Left hindlimb (tissue), 1 donor: ENCODE measurements at places on chromosomes 3 and 15.
A peak's percentile ranks its signal among the peaks of the same experiment; 100 is the strongest.

GRCh38 chr3:71376503-71376902, 207.0 kb downstream of the FOXP1 start:
- DNase-seq, result no peak

DNA sequence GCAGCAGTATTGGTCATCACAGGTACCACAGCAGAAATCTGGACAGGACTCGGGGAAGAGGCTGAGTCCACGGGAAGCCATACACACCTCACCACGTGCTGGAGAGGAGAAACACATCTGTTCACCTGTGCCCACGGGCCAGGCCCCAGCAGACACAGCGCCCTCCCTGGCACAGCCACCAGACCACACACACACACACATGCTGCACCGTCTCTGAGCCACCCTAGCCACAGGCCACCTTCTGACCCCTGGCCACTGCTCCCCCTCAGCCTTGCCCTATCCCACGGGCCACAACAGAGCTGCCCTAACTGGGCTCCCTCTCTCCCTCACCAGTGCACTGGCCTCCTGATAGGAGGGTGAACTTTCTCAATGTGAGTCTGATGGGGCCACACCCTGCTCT, 2.8 kb downstream of the SHISA5 start:
- no peak for DNase-seq

DNA sequence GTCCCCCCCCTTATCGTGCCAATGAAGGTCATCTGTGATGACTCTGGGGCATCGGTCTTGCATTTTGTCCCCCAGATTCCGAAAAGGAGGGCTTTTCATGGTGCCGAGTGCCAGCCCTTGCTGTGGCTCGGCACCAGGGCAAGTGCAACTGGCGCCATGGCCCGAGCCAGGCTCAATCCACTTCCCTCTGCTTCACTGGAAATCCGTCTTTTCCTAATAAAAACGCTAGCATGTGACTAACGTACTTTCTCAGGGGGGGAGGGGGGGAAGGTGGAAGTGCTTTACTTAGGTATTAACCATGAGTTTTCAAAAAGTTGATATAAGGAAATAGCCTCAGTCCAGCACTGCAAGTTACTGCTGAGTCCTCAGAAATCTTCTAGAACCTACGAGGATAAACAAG, 20.5 kb downstream of the TRPM1 start:
- DNase-seq, result no peak

DNA sequence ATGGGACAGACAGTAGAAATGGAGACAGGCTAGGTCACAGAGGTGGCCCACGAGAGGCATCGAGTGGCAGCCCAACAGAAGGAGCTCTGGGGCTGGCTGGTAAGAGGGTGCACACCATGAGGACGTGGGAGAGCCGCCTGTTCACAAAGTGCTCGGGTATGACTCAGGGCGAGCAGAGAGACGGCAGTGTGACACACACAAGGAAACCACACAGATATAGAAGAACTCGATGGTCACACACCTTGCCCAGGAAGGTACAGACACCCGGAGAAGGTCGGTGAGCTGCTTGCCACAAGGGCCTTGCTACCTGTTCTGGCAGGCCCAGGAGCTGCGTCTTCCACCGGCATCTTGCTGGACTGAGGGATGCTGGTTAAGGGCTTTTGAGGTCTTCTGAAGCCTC, 50.2 kb downstream of the CA12 start:
- DNase-seq, result no peak

GRCh38 chr15:73770050-73770449, 16.9 kb upstream of the INSYN1 start:
- DNase-seq, result no peak

DNA sequence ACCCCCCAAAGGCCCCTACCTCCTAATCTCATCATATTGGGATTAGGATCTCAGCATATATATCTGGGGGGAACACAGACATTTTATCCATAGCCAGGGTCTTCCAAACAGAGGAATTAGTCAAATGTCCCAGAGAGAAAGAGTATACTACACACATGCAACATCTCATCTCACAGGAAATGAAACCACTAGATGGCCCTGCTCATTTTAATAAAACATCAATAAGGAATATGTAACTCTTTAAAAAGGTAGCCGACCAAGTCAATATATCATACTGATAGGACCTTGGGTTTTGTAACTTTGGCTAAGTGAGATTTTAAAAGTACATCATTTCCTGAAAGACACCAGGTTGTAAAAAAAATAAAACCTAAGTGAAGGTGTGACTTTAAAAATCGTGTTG, 45.6 kb upstream of the THSD4 start:
- DNase-seq, result no peak

DNA sequence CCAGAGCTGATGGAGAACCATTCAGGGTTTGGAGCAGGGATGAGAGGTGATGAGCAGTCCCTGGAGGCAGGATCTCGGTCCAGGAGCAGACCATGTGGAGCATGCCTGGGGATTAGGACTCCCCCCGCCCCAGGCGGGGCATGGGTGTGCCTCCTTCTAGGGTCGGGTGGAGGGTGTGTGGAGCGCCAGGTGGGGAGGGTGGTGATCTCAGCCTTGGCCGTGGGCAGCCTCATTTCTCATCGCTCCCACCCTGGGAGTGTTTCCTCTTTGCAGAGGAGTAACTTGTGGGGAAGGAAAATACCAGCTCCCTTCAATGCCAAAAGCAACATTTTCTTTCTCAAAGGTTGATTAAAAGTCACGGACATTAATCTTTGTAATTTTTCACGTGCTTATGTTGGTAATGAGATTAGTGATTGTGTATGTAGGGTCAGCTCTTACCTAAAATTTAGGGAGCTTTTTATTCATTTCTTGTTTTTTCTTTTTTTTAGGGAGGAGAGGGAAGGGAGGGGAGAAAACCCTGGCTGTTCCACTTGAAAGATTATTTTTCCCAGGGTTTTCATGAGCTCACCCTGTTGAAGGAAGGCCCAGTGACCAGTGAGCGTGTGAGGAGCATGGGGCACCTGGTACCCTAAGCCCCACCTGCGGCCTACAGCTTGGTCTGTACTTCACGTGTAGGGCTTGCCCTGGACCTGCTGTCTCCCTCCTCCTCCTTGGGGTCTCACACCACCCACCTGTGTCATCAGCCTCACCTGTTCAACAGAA, 11.0 kb downstream of the FBLN2 start:
- DNase-seq, result no peak

- no peak for DNase-seq
Observed at GRCh38 chr15:61032600-61033286, 196.4 kb downstream of the RORA start.

GRCh38 chr3:111087924-111088469, 16.4 kb downstream of the NECTIN3 start:
- DNase-seq, result no peak

DNA sequence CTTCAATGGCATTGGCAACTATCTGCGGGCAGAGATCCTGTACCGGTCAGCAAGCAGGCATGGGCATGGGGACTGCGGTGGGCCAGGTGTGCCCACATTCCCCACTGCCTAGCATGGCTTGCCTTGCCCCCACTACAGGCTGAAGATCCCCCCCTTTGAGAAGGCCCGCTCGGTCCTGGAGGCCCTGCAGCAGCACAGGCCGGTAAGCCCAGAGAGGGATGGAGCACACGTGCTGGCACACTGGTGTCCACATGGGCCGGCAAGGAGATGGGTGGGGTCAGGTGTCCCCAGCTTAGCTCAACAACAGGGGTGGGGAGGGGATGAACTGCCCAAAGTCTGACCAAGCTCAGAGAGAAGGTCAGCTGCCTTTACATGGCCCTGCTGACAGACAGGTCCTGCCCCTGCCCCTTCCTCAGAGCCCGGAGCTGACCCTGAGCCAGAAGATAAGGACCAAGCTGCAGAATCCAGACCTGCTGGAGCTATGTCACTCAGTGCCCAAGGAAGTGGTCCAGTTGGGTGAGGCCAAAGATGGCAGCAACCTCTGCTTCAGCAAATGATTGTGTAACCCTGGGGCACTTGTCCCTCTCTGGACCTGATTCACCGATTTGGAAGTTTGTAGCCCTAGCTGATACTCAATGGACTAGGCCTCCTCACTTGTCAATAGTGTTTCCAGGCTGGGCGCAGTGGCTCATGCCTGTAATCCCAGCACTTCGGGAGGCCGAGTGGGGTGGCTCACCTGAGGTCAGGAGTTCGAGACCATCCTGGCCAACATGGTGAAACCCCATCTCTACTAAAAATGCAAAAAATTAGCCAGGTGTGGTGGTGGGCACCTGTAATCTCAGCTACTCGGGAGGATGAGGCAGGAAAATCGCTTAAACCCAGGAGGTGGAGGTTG, 5.6 kb downstream of the NEIL1 start:
- no peak for DNase-seq

GRCh38 chr3:13016083-13016720, 57.0 kb downstream of the IQSEC1 start:
- DNase-seq, result peak; percentile 48

GRCh38 chr3:10547841-10548783, 42.7 kb upstream of the ATP2B2 start:
- DNase-seq, result no peak

DNA sequence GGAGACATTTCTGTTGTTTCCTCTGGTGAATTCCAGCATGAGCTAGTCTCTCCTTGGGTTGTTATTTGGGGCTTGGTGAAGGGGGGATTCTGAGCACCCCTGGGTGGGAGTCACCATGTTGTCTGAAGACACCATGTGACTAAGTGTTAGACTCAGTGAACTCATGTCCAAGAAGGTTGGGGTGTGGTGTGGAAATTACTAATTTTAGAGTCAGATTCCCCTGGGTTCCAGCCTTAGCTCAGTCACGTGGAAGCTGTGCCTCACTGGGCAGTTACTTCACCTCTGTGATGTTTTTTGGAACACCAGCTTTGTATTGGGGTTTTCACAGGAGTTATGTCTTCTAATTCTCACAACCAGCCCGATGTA, 171.5 kb downstream of the RPLP1 start:
- DNase-seq, result no peak

DNA sequence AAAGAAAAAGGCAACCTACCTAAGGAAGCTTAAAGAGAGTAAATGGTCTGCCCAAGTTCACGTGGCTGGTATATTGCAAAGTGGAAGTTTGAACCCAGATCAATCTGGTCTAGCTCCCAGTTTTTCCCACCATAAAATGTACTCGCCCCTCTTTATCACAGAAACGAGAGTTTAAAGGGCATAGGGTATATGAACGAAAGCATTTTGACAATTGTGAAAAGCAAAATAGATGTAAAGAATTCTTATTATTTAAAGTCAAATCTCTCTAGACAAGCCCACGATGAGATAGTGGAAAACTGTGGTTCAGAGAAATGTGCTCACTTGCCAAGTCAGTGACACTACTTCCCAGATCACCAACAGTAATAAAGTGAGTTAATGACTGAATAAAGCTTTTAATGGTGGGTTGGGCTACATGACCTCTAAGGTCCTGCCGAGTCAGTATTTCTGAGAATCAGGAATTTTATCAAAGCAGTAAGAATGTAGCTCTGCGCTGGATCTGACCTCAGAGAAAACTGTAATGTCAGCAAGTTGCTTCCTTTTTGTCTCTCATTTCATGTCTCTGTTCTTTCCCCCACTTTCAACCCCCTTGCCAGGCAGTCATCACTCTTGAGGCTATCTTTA, 23.3 kb upstream of the NEO1 start:
- DNase-seq, result no peak

- DNase-seq, result no peak
Observed at GRCh38 chr3:30290479-30290878, 315.9 kb upstream of the TGFBR2 start.

- no peak for DNase-seq
Observed at GRCh38 chr3:20043825-20044224, 3.6 kb downstream of the KAT2B start.

GRCh38 chr3:40532252-40532651, 7.5 kb downstream of the ZNF621 start:
- DNase-seq, result no peak

- DNase-seq, result no peak
Observed at GRCh38 chr3:147159141-147159540, 247.2 kb downstream of the ZIC4 start.

DNA sequence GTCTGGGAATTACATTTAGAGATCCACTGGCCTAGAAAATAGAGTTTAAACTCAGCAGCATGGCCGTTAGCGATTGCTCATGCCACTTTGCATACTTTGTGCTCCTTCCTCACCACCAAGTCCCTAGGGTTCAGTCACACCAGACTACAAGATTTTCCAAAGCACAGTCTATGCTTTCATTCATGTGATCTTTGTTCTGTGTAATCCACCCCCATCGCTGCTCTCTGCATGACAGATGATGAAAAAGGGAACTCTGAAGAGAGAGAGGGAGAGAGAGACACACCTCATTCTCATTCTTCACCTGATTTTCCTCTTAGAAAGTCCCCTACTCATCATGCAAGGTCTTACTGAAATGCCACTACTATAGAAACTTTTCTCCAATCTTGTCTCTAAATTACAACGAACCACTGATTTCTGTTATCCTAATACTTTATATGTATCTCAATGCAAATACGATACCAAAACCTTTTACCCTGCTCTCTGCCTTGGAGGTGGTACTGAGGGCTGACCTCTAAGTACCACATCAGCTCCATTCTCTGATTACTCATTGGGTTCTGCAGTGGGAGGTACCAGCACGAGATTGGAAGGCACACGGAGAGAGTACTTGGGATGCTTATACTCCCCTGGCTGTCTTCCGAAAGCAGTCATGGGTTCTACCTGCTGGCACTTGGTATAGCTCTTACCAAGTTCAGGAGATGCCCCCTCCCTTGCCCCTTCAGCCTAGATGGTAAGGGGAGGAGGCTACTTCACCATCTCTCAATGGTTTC, 1.1 kb upstream of the PARP15 start:
- no peak for DNase-seq

- DNase-seq, result no peak
Observed at GRCh38 chr3:20023623-20024405, 11.8 kb upstream of the PP2D1 start.

- DNase-seq, result no peak
Observed at GRCh38 chr3:61299343-61300005, 48.2 kb upstream of the FHIT start.

DNA sequence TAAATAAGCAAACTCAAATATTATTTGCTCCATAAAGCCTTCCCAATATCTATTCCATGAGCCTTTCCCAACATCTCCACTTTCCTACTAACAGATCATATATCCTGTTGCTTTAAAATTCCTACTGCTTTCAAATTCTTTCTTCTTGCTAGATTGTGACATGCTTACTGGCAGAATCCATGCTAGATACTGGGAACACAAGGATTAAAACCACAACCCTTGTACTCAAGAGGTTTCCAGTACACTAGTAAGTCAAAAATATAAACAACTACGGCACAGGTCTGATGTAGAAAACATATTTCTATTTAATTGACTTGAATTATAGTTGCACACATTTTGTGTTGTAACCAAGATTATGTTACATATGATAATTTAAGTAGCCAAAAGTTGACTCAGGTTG, 275.0 kb downstream of the ZBTB20 start:
- DNase-seq, result no peak

DNA sequence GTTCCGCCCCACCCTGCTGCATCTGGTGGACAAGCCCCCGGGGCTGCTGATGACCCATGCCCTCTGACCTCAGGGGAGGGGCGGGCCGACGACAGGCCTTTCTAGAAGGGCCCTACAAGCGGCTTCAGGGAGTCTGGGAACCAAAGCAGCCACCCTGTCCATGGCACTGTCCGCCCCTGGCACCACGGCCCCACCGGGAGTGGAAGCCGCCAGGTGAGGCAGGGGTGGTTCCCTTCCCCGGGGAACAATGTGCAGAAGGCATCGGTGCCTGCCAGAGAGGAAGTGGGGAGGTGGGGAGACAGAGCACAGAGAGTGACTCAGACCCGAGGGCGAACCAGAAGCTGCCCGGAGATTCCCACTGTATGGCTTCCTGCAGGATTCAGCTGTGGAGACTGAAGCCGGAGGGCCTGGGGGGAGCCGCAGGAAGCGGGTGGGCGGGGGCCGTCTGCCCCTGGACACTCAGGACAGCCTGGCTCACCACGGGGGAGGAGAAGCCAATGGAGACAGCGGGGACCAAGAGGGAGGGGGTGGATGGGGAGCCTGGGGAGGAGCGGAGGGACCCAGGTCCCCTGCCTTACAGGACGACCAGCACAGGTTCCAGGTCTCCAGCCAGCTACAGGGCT, 134.0 kb downstream of the TPRA1 start:
- no peak for DNase-seq
